ENCODE measurements at places on chromosomes 5 and 9.

GRCh38 chr5:150321784-150322183, 19.1 kb upstream of the ARSI start:
- DNase-seq = no peak

- no peak for DNase-seq
These were observed 57.5 kb upstream of the ICE1 start for GRCh38 chr5:5364932-5365331.

DNA sequence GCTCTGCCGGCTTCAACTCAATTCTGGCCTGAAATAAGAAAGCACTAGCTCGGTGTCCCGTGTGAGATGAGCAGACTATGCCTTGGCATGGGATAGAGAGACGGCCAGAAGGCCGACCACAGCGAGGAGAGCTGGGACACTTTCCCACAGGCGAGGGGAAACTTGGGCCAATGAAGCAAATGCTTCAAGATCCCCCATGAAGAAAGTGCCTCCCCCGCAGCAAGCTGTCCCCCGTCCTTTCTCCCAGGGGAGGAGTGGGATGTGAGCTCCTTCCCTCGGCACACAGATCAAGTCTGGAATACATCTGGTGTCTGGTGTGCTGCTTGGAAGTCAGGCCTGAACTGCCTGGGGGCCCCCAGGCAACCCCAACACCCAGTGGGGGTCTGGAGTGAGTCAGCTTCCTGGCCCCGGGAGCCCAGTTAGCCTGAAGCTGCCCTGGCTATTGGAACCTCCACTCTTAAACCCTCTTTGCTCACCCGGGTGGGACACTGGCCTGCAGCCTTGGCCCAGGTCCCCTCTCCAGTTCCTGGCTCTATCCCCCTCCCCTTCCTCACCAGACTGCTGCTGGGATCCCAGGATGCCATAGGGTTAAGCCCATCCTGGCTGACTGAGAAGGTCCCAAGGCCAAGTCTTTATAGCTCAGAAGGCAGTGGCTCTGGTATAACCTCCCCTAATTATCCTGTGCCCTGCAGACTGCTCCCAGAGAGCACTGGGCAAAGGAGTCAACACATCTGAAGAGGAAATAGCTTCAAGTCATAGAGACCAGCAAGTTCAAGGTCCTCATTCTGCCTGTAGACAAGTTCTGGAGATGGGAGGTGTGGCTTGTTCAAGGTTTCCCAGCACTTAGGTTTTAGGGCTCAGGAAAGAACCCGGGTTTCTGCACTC, 205.3 kb downstream of the TTLL11 start:
- DNase-seq = no peak

DNA sequence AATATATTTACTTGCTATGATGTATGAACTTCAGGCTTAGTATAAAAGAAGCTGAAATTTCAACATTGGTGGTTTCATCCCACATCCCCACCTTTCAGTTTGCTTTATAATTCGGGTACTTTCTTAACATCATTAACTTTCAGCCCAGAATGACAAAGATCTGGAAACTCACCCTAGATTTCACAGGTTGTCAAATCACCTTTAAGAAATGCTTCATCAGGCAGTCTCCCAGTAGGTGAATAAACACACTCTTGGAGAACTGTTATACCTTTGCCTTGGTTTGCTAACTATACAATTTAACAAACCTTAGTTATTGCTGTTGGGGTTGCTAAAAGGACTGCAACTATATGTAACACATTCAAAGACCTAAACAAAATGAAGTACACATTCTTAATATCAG, 54.4 kb downstream of the MLANA start:
- no peak for DNase-seq

- DNase-seq = no peak
These were observed 52.2 kb upstream of the KCNMB1 start for GRCh38 chr5:170441393-170441784.

DNA sequence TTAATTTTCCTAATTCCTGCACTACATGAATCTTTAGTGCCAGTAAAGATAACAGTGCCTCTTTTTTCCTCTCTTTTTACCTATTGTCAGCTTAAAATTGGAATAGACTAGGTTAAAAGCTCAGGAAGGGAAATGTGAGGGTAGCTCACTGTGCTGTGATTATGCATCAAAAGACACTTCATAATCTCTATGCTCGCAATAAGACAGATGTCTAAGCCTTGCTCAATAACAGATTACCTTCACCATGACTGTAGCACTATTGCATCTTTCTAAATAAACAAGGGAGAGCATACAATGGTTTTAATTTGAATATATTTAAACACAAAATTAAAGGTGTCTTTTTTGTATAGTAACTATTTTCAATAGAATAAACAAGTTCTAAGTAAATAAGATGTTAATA, 130.1 kb downstream of the FBN2 start:
- no peak for DNase-seq

GRCh38 chr9:3827175-3827574, 301.4 kb upstream of the RFX3 start:
- DNase-seq = no peak

DNA sequence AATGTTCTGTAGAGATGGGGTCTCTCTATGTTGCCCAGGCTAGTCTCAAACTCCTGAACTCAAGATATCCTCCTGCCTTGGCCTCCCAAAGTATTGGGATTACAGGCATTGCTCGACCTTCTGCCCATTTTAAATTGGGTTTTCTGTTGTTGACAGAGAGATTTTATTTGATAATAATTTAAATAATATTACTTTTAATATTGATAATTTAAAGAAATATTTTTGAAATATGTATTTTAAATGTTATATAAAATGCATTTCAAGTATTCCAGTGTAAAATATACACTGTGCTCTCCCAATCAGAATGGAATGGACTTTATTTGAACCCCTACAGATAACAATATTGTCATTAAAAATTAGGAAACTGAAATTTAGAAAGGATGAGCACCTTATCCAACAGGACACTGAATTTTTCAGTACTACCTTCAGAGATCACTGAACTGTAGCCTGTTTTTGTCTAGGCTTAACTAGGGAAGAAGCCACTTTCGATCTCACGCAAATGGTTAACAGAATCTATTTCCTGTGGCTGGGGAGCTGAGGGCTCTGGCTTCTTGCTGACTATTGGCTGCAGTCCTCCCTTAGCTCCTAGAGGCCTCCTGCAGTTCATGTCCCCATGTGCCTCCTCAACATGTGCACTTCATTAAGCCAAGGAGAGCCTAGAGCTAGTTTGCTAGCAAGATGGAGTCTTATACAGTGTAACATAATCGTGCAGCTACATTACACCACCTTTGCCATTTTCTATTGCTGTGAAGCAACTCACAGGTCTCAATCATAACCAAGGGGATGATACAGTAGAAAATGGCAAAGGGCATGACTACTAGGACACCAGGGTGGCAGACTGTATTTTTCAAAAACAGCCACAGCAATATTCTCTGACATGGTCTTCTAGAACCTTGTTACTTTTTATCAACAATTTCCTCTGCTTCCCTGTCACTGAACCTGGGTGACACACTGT, 150.0 kb downstream of the CDC42SE2 start:
- DNase-seq = no peak

DNA sequence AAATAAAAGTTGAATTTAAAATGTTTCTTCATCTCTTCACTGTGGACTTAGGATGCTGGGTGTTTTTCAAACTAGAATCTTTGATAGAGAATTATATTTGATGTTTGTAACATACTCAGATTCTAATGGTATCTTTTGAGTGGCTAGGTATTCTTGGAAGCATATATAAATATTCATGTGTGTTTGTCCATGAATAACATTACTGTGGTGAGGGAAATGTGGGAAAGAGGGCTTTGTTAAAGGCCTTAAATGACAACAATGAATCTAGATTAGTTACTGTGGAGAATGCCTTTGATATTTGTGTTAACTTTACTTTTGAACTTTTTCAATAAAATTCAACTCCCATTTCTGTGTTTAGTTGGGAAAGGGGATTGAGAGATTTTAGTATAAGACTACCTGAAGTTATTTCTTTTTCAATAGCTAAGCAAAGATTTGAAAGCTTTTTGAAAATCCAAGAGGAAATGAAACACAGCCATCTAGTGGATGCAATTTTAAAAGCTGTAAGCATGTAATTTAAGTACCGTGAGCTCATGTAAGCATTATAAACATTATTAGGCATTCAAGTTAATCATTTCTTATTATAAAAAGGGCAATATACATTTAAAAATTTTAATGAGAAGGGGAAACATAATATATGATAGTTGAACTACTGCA, 69.6 kb downstream of the CCDC171 start:
- no peak for DNase-seq

- no peak for DNase-seq
These were observed 509.5 kb upstream of the PAPPA start for GRCh38 chr9:115643948-115644727.

DNA sequence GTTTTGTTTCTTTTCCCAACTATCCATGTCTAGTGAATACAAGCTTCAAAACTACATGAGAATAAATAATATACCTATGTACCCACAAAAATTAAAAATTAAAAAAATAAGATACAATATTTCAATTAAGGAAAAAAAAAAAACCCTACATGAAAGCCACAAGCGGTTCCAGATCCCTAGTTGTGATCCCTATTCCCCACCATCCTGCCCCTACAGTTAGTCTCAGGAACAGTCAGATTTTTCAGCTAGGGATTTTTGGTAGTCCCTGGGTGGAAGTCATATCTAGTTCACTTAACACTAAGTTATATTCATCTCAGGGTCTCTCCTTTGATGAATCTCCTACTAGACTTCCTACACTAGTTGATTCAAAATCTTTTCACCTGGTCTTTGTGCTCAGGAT, 18.5 kb upstream of the PCDHB1 start:
- no peak for DNase-seq

GRCh38 chr5:16812911-16813310, 123.2 kb downstream of the MYO10 start:
- DNase-seq = no peak

GRCh38 chr9:75071530-75072122, 16.3 kb downstream of the NMRK1 start:
- peak; percentile 70 for DNase-seq

GRCh38 chr5:158451203-158451992, 592.5 kb upstream of the CLINT1 start:
- no peak for DNase-seq

- DNase-seq = no peak
These were observed 958.3 kb upstream of the CDH9 start for GRCh38 chr5:27996665-27997064.

DNA sequence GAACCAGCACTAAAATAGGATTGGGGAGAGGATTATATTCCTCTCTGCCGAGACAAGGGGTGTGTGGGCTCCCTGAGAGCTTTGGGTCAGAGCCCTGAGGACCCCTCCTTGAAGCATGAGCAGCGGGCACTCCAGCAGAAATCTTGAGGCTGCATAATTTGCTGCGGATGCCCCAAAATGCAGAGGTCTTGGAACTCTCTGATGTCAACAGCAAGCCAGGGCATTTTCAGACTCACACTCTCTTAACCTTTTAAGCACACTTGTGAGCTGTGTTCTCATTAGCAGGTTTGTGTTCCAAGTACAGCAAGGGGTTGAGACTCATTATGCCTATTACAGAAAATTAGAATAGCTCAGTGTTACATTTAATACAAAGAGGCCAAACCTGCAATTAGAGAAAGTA, 513.0 kb upstream of the ADAMTS16 start:
- DNase-seq = no peak

- DNase-seq = no peak
These were observed 12.6 kb upstream of the PAX5 start for GRCh38 chr9:37046683-37047082.

GRCh38 chr9:8652255-8652654, 852.7 kb upstream of the DMAC1 start:
- no peak for DNase-seq

- DNase-seq = no peak
These were observed 237.1 kb downstream of the SLF1 start for GRCh38 chr5:94855543-94855942.

DNA sequence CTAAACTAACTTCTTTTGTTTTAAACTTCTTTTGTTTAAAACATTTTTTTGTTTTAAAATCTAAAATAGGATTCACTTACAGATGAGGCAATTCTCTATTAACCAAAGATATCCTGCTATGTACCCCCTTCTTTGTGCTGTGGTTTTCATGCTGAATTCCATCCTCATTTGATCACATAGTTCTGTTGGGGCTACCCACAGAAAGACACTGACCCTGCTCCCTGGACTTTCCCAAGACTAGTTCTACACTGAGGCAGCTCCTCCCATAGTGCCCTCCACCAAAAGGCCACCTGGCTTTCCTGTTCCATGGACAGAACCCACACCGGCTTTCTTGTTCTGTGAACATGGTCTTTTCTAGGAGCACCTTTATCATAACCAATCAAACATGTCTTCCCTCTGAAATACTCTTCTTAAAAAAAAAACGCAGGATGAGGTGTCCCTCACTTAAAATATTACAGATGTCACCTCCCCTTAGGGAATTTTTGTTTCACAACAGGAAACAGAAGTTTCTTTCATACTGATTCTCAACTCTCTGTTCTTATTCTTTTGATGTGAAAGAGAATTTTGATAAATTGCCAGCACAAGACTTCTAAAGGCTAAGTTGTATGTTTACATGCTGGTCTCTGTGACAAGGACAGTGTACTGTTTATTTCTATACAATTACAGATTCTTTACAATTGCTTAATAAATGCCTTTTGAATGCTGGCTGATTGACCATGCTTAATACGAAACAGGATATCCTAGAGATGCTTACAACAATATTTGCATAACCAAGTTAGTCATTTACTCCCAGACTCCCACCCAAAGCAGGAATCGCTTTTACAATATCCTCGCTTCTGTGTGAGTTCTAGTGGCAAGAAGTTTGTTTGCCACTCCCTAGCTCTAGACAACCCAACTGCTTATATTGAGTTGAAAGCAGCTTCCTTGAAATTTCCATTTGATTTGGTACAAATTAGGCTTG, 300.4 kb downstream of the DTWD2 start:
- no peak for DNase-seq

GRCh38 chr5:158658446-158659230, 441.1 kb downstream of the EBF1 start:
- DNase-seq = no peak

DNA sequence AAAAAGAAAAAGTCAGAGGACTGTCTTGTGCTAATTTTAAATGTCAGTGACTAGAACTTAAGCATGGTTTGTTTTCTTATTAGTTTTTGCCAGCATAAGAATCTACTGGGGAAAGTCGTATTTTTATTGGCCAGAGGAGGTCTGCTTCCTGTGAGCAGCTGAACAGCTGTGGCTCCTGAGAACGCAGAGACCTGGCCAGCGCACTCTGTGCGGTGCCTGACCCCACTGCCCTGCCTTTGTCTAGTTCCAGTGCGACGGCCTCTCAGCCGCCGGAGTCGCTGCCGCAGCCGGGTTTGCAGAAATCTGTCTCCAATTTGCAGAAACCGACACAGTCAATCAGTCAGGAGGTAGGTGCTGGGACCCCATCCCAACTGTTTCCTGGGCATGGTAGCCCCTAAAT, 42.5 kb downstream of the PRRC2B start:
- DNase-seq = no peak

GRCh38 chr5:81694726-81695125, 56.2 kb downstream of the SSBP2 start:
- no peak for DNase-seq
